Pancreas (tissue), 10 donors: ENCODE measurements at places on chromosomes 6 and 20. TPM values are rescaled to one million over a fixed set of nuclear protein-coding genes. Genes with fewer than 3 reads are reported as not detected.

The CDH22 gene
- 5.3 TPM for total RNA-seq

GRCh38 chr20:57688864-57689263 is 21.0 kb downstream of the PMEPA1 start:
- H3K27ac ChIP-seq, result no peak overlapping the region
- H3K4me1 ChIP-seq, result peaks cover 6% of the 10 kb centered on the region
- no peak for DNase-seq
- H3K27me3 ChIP-seq, result no peaks in the 10 kb centered on the region
- H3K4me3 ChIP-seq, result no peak overlapping the region
- no peaks in the 10 kb centered on the region for H3K36me3 ChIP-seq

GRCh38 chr20:47290008-47290407 is 66.5 kb downstream of the ZMYND8 start:
- peaks cover 3% of the 10 kb centered on the region for H3K36me3 ChIP-seq
- no peak overlapping the region for H3K27ac ChIP-seq
- H3K4me1 ChIP-seq, result no peaks in the 10 kb centered on the region
- DNase-seq, result no peak
- H3K4me3 ChIP-seq, result no peak overlapping the region

GRCh38 chr6:73585566-73586415 is 65.0 kb upstream of the EEF1A1 start:
- H3K27me3 ChIP-seq, result no peaks in the 10 kb centered on the region
- peaks cover 6% of the 10 kb centered on the region for H3K4me1 ChIP-seq
- H3K4me3 ChIP-seq, result peak overlapping the region; percentile 4

DNA sequence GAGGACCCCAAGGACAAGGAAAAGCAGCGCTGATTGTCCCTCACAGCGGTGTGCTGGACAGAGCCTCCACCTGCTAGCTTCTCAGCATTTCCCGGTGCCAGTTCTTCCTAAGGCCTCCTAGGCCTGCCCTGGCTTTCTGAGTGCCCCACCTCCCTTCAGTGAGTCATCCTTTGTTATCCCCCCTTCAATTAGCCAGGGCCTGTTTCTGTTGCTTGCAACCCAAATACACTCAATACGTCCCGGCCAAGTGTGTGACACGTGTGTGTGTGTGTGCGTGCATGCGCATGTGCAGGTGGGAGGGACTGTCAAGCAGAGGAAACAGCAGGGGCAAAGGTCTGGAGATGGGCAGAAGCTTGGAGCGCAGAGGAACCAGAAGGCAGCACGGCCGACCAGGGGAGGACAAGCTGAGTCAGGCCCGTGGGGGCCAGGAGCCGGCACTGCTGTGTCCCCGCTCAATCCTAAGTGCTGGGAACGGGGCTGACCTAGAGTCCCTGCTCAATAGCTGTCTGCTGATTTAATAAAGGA is 159.8 kb downstream of the PREX1 start:
- H3K27ac ChIP-seq, result no peak overlapping the region
- H3K27me3 ChIP-seq, result no peaks in the 10 kb centered on the region
- H3K36me3 ChIP-seq, result no peaks in the 10 kb centered on the region

DNA sequence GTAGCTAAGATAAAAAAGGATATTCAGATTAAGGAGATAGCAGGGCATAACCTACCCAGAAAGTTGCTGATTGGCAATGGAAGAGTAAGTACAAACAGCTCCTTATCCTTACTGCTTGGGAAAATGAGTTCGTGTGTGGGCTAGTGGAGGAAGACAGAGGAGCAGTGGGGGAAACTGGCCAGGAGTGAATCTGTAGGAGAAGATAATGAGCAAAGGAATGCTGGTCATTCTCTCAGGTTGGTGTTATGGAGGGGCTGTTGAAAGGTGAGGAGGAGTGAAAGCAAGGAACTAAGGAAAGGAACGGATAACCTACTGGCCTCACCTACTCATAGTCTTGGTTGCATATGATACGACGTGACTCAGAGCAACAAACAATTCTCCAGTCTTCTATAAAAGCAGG is 7.3 kb upstream of the GJB7 start:
- no peak for DNase-seq
- H3K27me3 ChIP-seq, result no peaks in the 10 kb centered on the region
- H3K36me3 ChIP-seq, result no peaks in the 10 kb centered on the region
- H3K4me1 ChIP-seq, result no peaks in the 10 kb centered on the region
- H3K27ac ChIP-seq, result no peak overlapping the region

The NOTCH4 gene
- 6.0 TPM for total RNA-seq

DNA sequence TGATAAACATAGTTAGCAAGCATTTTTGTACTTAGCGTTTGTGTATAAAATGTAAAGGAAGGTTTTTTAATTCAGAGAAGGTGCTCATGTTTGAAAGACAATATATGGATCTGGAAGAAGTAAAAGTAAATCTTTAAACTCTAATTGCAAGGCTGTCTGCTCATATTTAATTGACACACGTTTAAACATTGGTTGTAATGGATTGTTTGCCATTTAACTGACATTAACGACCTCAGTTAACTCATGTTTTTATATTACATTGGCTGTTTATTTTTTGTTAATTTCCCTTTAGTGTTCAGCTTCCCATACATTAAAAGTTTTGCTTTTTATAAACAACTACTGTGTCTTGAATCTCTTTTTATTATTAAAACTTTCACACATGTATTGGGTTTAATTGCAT is 208.1 kb downstream of the ARID1B start:
- no peaks in the 10 kb centered on the region for H3K36me3 ChIP-seq
- H3K4me3 ChIP-seq, result no peak overlapping the region
- no peak for DNase-seq
- H3K4me1 ChIP-seq, result no peaks in the 10 kb centered on the region
- H3K27me3 ChIP-seq, result no peaks in the 10 kb centered on the region

- H3K36me3 ChIP-seq, result no peaks in the 10 kb centered on the region
- peaks cover 18% of the 10 kb centered on the region for H3K4me1 ChIP-seq
- H3K4me3 ChIP-seq, result peak overlapping the region; percentile 77
- peak overlapping the region; percentile 86 for H3K27ac ChIP-seq
Observed at GRCh38 chr6:148747471-148748165, 788 bp downstream of the UST start.

- no peaks in the 10 kb centered on the region for H3K36me3 ChIP-seq
- H3K4me1 ChIP-seq, result no peaks in the 10 kb centered on the region
- DNase-seq, result no peak
Observed at GRCh38 chr20:23343590-23343989, 7.0 kb upstream of the NXT1 start.

DNA sequence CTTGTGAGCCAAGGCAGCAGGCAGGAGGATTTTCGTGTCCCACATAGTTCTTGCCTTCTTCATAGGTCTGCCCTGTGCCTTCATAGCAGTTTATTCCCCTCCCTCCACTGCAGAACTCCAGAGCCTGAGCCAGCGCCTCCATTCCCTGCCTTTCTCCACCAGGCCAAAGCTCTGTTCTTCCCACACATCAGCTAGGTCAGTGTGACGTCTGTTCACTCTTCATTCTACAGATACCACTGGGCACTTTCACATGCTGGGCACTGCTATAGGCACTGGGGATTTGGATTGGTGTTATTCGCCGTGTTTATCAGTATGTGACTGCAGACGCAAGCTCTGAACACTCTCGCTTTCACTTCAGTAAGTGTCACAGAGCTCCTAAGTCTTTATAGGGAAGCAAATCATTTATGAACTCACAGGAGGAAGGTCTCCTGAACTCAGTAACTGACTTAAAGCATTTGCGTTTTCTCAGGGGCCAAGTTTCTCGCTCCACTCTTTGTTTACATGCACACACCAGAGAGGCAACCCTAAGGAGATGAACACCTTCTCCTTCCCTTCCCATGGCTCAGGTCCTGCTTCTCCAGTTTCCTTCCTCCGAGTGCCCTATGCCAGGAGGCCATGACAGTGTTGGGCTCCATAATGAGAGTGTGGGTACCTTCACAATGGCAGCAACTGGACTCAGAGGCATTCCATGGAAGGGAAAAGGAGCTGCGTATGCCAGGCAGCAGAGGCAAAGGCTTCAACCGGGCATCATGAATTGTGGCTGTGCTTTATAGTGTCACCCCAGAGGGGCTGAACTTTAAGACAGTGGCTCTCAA is 6.3 kb upstream of the APMAP start:
- no peaks in the 10 kb centered on the region for H3K27me3 ChIP-seq
- no peak for DNase-seq
- no peak overlapping the region for H3K4me3 ChIP-seq
- no peaks in the 10 kb centered on the region for H3K36me3 ChIP-seq

The FOXC1 gene
- 3.1 TPM for total RNA-seq
